ENCODE measurements at places on chromosomes 4 and X. TPM values are rescaled to one million over a fixed set of nuclear protein-coding genes. Genes with fewer than 3 reads are reported as not detected.

RELL1 gene
- 48.3 TPM for total RNA-seq

IQCM gene
- total RNA-seq: not detected

ZFP92 gene
- total RNA-seq: 0.39 TPM

SCML2 gene
- 0.63 TPM for total RNA-seq

HAUS3 gene
- 9.6 TPM for total RNA-seq

TMPRSS11D gene
- total RNA-seq: not detected

GRSF1 gene
- total RNA-seq: 33.3 TPM

PCDH19 gene
- total RNA-seq: 5.7 TPM

RAB39B gene
- total RNA-seq: 1.8 TPM

TMEM35A gene
- total RNA-seq: 2.7 TPM

ADGRA3 gene
- 26.3 TPM for total RNA-seq

GAGE12J gene
- not detected for total RNA-seq

MAGEC3 gene
- not detected for total RNA-seq

TRIM61 gene
- total RNA-seq: 1.0 TPM

TET2 gene
- 23.2 TPM for total RNA-seq

BEND4 gene
- 0.60 TPM for total RNA-seq

NOX1 gene
- total RNA-seq: not detected

IBSP gene
- not detected for total RNA-seq

C4orf51 gene
- not detected for total RNA-seq

RPS6KA3 gene
- total RNA-seq: 31.8 TPM

ADH1B gene
- 1,271 TPM for total RNA-seq

APLN gene
- not detected for total RNA-seq

WWC2 gene
- total RNA-seq: 60.9 TPM

SPON2 gene
- 48.3 TPM for total RNA-seq

TACC3 gene
- total RNA-seq: 9.6 TPM

NEXMIF gene
- 0.78 TPM for total RNA-seq

VGLL1 gene
- not detected for total RNA-seq

SMIM43 gene
- total RNA-seq: 5.7 TPM

CCNQ gene
- 33.7 TPM for total RNA-seq

UGT2B7 gene
- total RNA-seq: not detected

ITM2A gene
- 88.5 TPM for total RNA-seq

VBP1 gene
- total RNA-seq: 27.0 TPM

VCX3A gene
- not detected for total RNA-seq

FAM47E gene
- 0.30 TPM for total RNA-seq

FAM9C gene
- not detected for total RNA-seq

AFP gene
- not detected for total RNA-seq

LCORL gene
- 35.0 TPM for total RNA-seq

HDX gene
- 3.7 TPM for total RNA-seq

CXCL6 gene
- total RNA-seq: not detected

CXCL13 gene
- 0.90 TPM for total RNA-seq

CHST7 gene
- 71.1 TPM for total RNA-seq

HTT gene
- 93.6 TPM for total RNA-seq

PTPN13 gene
- total RNA-seq: 86.4 TPM

MAMLD1 gene
- total RNA-seq: 9.6 TPM

ATP8A1 gene
- 59.4 TPM for total RNA-seq

RBM46 gene
- not detected for total RNA-seq

POU4F2 gene
- total RNA-seq: not detected

ANAPC4 gene
- 41.5 TPM for total RNA-seq

CD40LG gene
- 0.20 TPM for total RNA-seq
